SJSA1 (cell line): ENCODE measurements at places on chromosomes 5 and 9. TPM values are rescaled to one million over a fixed set of nuclear protein-coding genes. Genes with fewer than 3 reads are reported as not detected.
A peak's percentile ranks its signal among the peaks of the same experiment; 100 is the strongest.

ZNF366 gene
- not detected in 2 replicates for total RNA-seq

GRCh38 chr9:78354324-78354973 is 57.5 kb downstream of the PSAT1 start:
- H3K4me3 ChIP-seq, result no peak overlapping the region
- no peaks in the 10 kb centered on the region for H3K36me3 ChIP-seq
- no peaks in the 10 kb centered on the region for H3K27me3 ChIP-seq
- no peaks in the 10 kb centered on the region for H3K4me1 ChIP-seq

DNA sequence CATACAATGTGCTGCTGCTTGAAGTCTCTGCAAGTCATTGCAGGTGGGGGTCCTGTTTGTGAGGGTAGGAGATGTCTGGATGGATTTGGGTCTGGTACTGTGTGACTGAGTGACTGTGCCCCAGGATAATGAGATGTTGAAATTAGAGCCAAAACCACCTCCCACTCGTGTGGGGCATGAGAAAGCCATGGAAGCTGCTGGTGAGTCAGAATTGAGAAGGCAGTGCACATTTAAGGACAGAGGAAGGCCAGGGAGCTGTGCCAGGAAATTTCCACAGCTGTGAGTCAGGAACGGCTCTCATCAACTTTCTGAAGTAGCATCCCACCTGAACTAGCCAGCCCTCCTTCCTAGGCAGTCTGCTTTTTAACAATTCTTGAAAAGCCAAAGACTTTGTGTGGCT is 229.8 kb downstream of the DRD1 start:
- H3K4me1 ChIP-seq, result peaks cover 51% of the 10 kb centered on the region
- peak overlapping the region; percentile 40 for H3K27ac ChIP-seq
- H3K4me3 ChIP-seq, result no peak overlapping the region
- no peaks in the 10 kb centered on the region for H3K36me3 ChIP-seq

GRCh38 chr9:15349892-15350761 is 43.1 kb upstream of the TTC39B start:
- DNase-seq, result peak; percentile 3
- H3K4me1 ChIP-seq, result no peaks in the 10 kb centered on the region
- H3K36me3 ChIP-seq, result no peaks in the 10 kb centered on the region
- no peaks in the 10 kb centered on the region for H3K27me3 ChIP-seq
- H3K27ac ChIP-seq, result no peak overlapping the region

DNA sequence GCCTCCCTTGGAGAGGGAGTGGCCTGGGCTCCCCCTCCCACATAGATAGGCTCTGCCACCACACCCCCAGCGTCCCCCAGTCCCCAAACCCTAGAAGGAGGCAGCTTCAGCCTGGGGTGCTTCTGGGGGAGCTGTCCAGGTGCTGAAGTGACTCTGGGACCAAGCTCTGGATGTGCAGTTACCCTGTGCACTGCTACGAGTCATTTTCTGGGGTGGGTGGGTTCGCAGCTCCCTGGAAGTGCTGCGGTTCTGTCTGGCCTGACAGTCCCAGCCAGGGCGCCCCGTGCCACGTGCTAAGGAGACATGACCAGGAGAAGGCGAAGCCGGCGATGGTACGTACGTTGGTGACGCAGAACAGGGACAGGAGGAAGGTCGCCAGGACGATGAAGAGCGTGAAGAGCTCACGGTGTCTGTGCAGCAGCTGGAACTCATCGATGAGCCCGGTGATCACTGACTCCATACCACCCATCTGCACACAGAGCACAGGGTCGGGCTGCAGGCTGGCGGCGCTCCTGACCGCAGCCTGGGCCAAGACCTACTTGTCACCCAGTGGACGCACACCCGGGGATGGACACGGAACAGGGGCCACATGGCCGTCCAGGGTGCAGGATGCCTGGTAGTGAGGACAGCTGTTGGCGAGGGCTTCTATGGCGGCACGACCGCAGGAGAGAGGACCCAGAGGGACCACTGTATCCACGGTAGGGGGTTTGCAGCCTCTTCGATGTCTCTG is 35.7 kb downstream of the SLC6A3 start:
- no peak overlapping the region for H3K4me3 ChIP-seq
- DNase-seq, result no peak
- no peaks in the 10 kb centered on the region for H3K36me3 ChIP-seq
- no peak overlapping the region for H3K27ac ChIP-seq
- H3K27me3 ChIP-seq, result peaks cover 45% of the 10 kb centered on the region
- H3K4me1 ChIP-seq, result no peaks in the 10 kb centered on the region

GRCh38 chr5:172133359-172134029 is 54.5 kb downstream of the STK10 start:
- H3K27me3 ChIP-seq, result no peaks in the 10 kb centered on the region
- peaks cover 12% of the 10 kb centered on the region for H3K4me1 ChIP-seq
- no peak overlapping the region for H3K4me3 ChIP-seq
- peak; percentile 44 for DNase-seq

DNA sequence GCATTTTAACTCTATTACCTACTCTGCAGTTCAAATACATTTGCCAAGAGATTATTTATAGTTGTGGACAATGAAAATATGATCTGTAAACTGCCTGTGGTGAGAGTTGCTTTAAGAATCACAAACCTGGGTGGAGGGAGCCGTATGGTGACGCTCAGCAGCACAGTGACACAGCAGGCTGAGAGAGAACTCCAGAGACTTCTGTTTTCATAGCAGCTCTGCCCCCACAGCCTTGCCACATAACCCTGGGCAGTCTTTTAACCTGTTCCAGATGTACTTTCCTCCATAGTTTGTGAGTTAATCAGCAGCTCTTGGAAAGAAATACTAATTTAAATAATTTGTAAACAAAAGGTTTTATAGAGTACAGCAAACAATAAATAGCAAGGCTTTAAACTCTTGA is 450.5 kb downstream of the ELAVL2 start:
- no peaks in the 10 kb centered on the region for H3K4me1 ChIP-seq
- H3K36me3 ChIP-seq, result no peaks in the 10 kb centered on the region
- no peak for DNase-seq
- no peaks in the 10 kb centered on the region for H3K27me3 ChIP-seq

GRCh38 chr5:77171141-77171910 is 39.2 kb upstream of the PDE8B start:
- no peak for DNase-seq
- no peak overlapping the region for H3K27ac ChIP-seq
- H3K4me1 ChIP-seq, result peaks cover 24% of the 10 kb centered on the region
- H3K27me3 ChIP-seq, result peaks cover 6% of the 10 kb centered on the region; the same call in 1 of the 2 replicates
- H3K36me3 ChIP-seq, result no peaks in the 10 kb centered on the region

- H3K4me1 ChIP-seq, result peaks cover 48% of the 10 kb centered on the region
- no peak overlapping the region for H3K4me3 ChIP-seq
- DNase-seq, result peak; percentile 94
- H3K36me3 ChIP-seq, result peaks cover 36% of the 10 kb centered on the region
- no peaks in the 10 kb centered on the region for H3K27me3 ChIP-seq
Measured at GRCh38 chr9:94929369-94929756, 202.9 kb downstream of the AOPEP start.

GRCh38 chr5:157400741-157401495 is 59.1 kb upstream of the NIPAL4 start:
- DNase-seq, result peak; percentile 39
- H3K4me3 ChIP-seq, result no peak overlapping the region
- H3K27ac ChIP-seq, result no peak overlapping the region
- peaks cover 10% of the 10 kb centered on the region for H3K4me1 ChIP-seq
- H3K27me3 ChIP-seq, result no peaks in the 10 kb centered on the region
- H3K36me3 ChIP-seq, result no peaks in the 10 kb centered on the region

GRCh38 chr9:16421532-16421931 is 448.9 kb downstream of the BNC2 start:
- no peaks in the 10 kb centered on the region for H3K27me3 ChIP-seq
- DNase-seq, result no peak
- H3K27ac ChIP-seq, result no peak overlapping the region

GRCh38 chr5:132103332-132103951 is 29.9 kb downstream of the CSF2 start:
- H3K27ac ChIP-seq, result peak overlapping the region; percentile 90
- no peak overlapping the region for H3K4me3 ChIP-seq
- no peaks in the 10 kb centered on the region for H3K27me3 ChIP-seq
- no peaks in the 10 kb centered on the region for H3K36me3 ChIP-seq
- peak; percentile 97 for DNase-seq
- H3K4me1 ChIP-seq, result peaks cover 25% of the 10 kb centered on the region
